8988T (cell line): ENCODE measurements at places on chromosomes 2 and 18.
A peak's percentile ranks its signal among the peaks of the same experiment; 100 is the strongest.

DNA sequence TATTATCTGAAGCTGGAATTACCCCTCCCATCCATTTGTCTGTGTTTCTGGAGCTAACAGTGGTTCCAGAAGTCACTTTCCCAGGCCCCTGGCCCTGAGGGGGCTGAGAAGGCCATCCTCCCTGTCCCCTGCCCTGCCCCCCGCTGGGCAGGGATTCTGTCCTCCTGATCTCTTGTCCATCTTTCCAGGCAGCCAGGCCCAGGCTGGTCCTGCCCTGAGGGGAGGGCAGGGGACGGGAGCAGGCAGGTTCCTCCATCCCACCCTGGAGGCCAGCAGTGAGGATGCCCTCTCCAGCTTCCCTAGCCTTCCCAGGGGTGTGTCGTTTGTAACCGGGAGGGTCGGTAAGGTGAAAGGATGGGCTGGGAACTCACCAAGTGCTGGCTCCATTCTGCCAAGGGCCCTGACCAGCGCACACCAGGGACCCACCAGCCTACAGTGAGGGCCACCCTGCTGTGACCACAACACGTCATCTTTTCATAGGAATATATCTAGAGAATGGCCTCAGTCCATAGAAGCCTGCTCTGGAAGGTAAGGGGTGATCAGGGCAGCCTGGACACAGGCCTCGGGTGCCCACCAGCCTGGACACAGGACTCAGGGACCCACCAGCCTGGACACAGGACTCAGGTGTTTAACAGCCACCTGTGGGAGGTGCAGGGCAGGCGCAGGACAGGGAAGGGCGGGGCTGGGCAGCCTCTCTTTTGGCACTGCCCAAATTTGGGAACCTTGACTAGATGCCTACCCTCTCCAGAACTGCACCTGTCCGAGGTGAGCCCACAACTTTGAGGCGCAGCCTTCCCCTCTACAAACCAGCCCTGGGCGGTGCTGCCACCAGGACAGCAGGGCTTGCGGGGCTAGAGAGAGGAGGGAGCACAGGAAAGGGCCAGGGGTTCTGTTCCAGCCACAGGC lies 35.8 kb upstream of the GPC1 start:
- DNase-seq, result no peak

DNA sequence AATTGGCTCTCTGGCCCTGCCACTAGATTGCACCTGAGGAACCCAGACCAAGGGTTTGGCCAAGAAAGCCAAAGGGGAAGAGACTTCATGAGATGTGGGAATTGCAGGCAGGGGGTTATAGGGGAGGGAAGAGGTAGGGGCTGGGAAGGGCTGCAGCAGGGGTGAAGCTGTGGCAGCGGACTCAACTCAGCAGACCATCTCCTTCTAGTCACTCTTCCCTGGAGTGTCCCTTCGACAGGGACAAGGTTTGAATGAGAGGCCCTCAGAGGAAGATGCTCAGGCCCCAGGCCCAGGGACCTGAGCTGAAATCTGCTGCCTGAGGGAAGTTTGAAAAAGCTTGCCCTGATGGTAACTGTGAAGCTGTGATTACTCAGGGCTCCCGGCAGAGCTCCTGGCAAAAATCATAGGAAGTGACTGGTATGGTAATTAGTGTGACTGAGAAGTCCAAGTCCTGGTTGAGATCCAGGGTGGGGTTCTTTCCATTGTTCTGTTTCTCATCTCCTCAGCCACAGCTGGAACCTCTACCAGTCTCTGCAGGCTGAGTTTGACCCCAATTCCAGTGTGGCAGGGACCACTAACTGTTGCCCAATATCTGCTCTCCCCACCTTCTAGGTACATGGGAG lies 300.9 kb downstream of the CYP26B1 start:
- no peak for DNase-seq

DNA sequence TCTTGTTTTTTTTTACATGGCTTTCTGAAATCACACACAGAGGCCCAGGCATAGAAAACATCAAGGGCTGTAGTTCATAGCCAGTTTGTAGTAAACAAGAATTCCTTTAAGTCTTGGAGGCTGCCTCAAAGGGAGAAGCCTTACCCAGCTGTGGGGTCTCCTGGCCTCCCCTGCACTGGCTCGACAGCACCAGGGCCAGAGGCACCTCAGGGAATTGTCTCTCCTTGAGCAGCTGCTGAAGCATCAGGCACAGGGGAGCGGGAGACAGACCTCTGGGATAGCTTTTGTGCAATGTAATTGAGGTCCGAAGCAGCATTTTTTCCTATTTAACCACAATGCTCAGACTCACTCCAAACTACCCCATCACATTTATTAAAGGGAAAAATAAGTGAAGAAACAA lies 209.1 kb downstream of the HRH4 start:
- DNase-seq, result no peak

DNA sequence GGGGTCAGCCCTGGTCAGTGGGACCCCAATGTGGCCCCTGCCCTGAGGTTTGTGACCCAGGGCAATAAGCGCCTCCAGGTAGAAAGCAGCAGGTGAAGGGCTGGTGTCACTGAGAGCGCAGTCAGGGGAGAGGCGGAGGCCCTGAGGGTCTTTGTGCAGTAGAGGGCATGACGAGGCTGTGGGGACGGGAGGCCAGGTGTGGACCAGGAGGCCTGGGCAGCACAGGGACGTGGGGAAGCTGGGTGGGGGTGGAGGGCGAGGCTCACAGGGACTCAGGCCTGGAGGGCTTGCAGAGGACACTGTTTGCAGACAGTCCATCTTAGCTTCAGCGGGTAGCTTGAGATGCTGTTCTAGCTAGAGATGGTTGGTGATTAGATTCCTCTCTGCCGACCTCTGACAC lies 32.0 kb downstream of the TRAF3IP1 start:
- no peak for DNase-seq

DNA sequence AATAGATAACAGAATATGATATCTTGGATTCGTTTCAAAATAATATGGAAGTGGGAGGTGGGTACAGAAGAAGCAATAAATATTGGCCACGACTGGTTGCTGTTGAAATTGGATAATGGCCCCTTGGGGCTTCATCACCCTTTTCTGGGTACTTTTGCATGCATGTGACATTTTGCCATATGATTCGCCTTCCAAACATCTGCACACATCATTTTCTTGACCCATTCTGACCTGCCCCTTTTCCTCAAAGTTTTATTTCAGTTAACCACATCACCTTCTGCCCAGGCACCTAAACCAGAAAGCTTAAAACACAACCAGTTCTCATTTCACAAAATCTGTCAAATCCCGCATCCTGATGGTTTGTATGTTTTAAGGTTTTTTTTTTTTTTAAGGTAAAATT lies 116.7 kb upstream of the AGAP1 start:
- no peak for DNase-seq

DNA sequence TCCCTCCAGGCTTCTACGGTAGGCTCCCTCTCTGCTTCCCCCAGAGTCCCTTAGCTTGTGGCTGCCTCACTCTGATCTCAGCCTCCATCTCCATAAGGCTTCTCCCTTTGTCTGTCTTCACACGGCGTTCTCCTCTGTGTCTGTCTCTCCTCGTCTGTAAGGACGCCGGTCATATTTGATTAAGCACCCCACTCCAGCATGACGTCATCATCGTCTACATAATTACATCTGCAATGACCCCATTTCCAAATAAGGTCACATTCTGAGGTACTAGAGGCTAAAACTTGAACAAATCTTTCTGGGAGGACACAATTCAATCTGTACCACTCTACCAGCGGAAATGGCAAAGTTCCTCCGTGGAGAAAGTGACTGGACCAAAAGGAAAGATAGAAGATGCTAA lies 8.3 kb upstream of the COL6A3 start:
- no peak for DNase-seq

DNA sequence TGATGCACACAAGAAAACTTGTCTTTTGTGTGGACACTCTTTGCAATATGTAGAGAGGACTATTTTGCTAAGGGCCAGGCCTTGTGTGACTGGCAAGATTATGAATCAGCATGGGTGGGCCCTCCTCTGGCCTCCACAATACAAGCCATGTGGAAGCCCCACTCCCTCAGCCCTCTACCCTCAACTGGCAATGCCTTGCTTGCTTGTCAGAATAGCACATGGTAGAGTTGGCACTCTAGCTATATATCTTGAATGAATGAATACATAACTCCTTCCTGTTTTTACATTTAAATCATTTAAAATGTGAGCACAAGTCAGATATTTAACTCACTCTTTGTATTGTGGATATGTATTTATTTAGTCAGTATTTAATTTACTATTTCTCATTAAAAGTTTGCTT lies 805.4 kb upstream of the GYPC start:
- DNase-seq, result no peak

DNA sequence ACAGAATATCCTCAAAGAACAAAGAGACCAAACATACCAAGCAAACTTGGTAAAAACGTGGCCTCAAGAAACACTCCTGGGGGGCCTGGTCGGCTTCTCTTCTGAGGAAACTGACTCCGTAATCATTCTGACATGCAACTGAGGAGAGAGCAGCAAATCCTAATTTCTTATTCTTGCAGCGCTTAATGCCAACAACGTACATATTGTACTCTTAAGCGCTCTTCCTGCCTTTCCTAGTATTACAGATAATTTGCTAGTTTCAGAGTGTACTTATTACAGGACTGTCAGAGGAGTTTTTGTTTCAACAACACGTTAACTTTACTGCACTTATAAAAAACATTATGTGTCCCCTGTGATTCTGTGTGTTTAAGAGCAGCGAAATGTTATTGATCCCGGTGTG lies 64.9 kb downstream of the ZNF521 start:
- DNase-seq, result no peak

- peak; percentile 39 for DNase-seq
Measured at GRCh38 chr2:118971245-118972122, 29.5 kb downstream of the MARCO start.

DNA sequence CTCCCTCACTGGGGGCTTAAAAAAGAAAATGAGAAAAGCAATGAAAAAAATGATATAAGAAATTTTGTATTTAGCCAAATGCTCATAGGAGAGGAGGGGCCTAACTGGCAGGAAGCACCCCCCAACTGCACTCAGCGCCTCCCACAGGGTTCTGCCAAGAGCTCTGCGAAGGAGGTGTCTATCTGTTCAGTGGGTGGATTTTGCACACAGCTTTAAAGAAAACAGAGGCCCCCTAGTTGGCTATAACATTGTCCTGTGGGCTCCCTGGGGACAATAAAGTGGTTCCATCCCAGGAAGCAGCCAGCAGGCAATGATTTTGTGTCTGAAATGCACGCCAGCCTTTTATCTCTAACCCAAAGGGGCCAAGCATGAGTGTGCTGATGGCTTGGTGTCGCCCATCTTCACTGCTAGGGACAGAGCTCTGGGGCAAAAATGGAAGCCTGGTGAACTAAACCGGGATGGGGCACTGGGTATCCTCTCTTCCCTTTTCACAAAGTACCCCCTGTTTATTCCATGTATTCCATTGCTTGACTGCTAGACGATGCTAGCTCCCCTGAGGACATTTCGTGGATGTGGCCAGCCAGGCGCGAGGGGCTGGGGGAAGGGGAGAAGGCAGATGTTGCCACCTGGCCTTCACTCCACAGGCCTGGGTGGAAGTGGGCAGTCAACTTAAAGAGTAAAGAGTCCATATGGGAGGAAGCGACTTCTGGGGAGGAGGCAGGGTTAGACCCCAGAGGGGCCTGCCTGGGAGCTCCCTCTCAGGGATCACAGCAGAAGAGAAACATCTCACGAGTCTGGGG lies 205.7 kb downstream of the CYP26B1 start:
- no peak for DNase-seq

- no peak for DNase-seq
Measured at GRCh38 chr18:59279193-59279592, 5.9 kb upstream of the RAX start.
